ENCODE measurements at places on chromosomes 12 and 14. TPM values are rescaled to one million over a fixed set of nuclear protein-coding genes. Genes with fewer than 3 reads are reported as not detected.

The PTHLH gene
- 0.54 TPM for polyA plus RNA-seq

The REM2 gene
- polyA plus RNA-seq, result 0.90 TPM

The AQP2 gene
- polyA plus RNA-seq, result 0.04 TPM

The GPN3 gene
- polyA plus RNA-seq, result 20.9 TPM

The MVK gene
- 15.1 TPM for polyA plus RNA-seq

The FAM181A gene
- polyA plus RNA-seq, result not detected

The VWF gene
- 82.9 TPM for polyA plus RNA-seq

The USP44 gene
- 0.21 TPM for polyA plus RNA-seq

The KRT82 gene
- not detected for polyA plus RNA-seq

The TOMM20L gene
- 0.38 TPM for polyA plus RNA-seq

The TMEM132C gene
- 0.27 TPM for polyA plus RNA-seq

The VRTN gene
- polyA plus RNA-seq, result 0.24 TPM

The CCDC177 gene
- polyA plus RNA-seq, result not detected

The SYNDIG1L gene
- 0.06 TPM for polyA plus RNA-seq

The TSPAN8 gene
- polyA plus RNA-seq, result 2,154 TPM

The FGF6 gene
- not detected for polyA plus RNA-seq

The SLC6A15 gene
- polyA plus RNA-seq, result 1.0 TPM

The TAS2R9 gene
- polyA plus RNA-seq, result not detected

The SSTR1 gene
- polyA plus RNA-seq, result 10.9 TPM

The KRT83 gene
- polyA plus RNA-seq, result not detected

The CCDC92 gene
- polyA plus RNA-seq, result 33.5 TPM

The ABCD2 gene
- 0.27 TPM for polyA plus RNA-seq

The KLRB1 gene
- 2.5 TPM for polyA plus RNA-seq

The CACNA2D4 gene
- polyA plus RNA-seq, result 5.5 TPM

The MMP14 gene
- 16.8 TPM for polyA plus RNA-seq

The RPGRIP1 gene
- polyA plus RNA-seq, result not detected

The LMNTD1 gene
- polyA plus RNA-seq, result not detected

The HHIPL1 gene
- not detected for polyA plus RNA-seq

The R3HDM2 gene
- 62.4 TPM for polyA plus RNA-seq

The KRT75 gene
- not detected for polyA plus RNA-seq

The WSCD2 gene
- polyA plus RNA-seq, result 1.1 TPM

The BTBD6 gene
- 84.1 TPM for polyA plus RNA-seq

The ANHX gene
- not detected for polyA plus RNA-seq

The HCAR3 gene
- 0.27 TPM for polyA plus RNA-seq

The C12orf60 gene
- not detected for polyA plus RNA-seq

The RTL1 gene
- not detected for polyA plus RNA-seq

The SNRNP35 gene
- polyA plus RNA-seq, result 51.4 TPM

The TRPV4 gene
- polyA plus RNA-seq, result 2.2 TPM

The RASSF9 gene
- 0.45 TPM for polyA plus RNA-seq

The CCDC184 gene
- polyA plus RNA-seq, result 2.1 TPM

The GDF3 gene
- not detected for polyA plus RNA-seq

The OVCH1 gene
- polyA plus RNA-seq, result 0.24 TPM

The CHURC1 gene
- 30.8 TPM for polyA plus RNA-seq

The PFDN5 gene
- polyA plus RNA-seq, result 1,223 TPM

The ACOT4 gene
- 11.3 TPM for polyA plus RNA-seq

The CLEC2D gene
- 2.4 TPM for polyA plus RNA-seq

The HNF1A gene
- polyA plus RNA-seq, result 32.2 TPM

The KRT81 gene
- polyA plus RNA-seq, result 0.53 TPM

The PIWIL1 gene
- polyA plus RNA-seq, result not detected
